ENCODE measurements at places on chromosomes 3 and 15.
A peak's percentile ranks its signal among the peaks of the same experiment; 100 is the strongest.

DNA sequence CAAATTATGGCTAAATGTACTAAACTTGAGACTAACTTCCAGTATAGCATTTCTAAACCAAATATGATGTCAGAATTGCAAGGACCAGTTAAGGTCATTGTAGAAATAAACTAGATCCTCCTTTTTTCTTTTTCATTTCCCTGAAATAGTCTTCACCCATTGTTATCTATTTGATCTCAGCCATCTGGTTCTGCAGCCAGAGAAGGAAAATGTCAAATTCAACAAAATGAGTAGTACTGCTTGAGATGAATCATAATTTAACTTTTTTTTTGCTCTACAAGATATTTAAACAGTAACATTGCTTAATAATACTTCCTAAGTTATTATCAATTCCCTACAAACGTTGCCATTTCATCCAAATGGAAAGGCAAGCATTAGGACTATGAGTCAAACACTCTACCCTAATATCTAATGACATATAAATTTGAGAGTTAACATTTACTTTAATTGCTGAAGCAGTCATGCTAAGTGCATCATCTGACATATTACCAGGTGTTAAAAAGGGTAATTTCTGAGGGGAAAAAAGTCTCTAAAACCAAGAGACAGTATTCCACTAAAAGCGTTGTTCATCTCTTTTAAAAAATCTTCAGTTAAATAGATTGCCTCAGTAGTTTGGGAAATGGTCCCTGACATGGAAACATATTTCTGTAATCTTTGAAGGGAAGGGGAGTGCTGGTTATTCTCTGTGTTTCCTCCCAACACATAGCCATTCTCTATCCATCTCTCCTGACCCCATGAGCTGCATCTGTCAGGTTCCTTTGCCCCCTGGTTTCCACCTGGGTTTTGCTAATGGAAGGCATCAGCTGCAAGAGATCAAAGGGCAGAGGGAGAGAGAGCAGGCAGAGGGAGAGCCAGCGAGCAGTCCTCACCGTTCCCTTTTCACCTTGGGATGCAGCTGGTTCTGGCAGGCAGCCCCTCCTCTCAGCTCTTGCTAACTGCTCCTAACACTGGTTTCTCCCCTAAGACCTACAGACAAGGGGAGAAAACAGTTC, 138.5 kb downstream of the ARPP21 start:
- DNase-seq, result peak; percentile 86

DNA sequence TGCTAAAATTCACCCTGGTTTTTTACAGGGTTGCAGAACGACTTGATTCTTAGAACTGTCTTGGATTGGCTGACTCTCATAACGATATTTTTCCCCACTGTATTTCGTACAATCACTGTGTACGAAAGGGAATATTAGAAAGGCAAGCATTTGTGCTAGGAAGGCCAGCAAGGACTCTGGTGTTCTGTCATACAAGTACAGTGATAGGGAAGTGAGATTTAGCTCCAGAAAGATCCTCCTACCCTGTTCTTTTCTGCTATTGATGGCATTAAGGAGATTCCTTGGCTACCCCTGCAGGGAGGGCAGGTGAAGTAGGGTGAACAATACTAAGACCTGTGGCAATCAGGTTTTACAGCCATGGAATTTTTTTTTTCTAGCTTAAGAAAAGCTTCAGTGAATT, 53.8 kb upstream of the SCAANT1 start:
- DNase-seq, result no peak

DNA sequence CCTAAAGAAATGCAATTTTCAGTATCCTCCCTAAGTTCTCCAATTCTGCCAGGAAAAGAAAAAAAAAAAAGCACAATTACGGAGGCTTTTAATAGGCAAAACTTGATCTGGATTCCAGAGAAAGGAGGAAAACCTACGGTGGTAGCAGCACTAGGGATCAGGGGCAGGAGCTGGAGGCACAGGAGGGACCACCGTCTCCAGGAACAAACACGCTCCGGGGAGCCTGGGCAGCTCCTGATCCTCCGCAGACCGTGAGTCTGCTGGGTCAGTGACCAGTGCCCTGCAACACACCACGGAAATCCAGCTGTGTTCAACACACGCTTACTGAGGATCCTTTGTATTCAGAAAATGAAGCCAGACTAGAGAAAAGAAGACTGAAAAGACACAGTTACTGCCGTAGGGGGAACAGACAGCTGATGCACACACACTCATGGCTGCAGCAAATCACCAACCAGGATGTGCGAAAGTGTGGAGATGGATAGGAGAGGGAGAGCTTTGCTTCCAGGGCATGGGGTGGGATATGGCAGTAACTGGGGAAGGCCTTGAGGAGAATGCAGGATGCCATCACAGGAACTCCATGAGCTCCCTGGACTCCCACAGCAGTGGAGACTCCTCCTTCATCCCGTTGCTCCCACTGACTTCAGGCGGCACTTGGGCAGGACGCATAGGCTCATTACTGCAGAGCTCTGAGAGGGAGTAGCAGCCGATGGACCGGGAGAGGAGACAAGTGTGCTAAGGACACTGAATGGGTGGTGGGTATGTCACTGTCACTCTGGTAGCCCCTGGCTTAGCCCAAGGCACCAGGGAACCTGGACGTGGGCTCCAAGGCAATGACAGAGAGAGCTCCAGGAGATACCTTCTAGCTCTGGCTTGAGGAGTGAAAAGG, 167.0 kb downstream of the ATP10A start:
- DNase-seq, result peak; percentile 45

DNA sequence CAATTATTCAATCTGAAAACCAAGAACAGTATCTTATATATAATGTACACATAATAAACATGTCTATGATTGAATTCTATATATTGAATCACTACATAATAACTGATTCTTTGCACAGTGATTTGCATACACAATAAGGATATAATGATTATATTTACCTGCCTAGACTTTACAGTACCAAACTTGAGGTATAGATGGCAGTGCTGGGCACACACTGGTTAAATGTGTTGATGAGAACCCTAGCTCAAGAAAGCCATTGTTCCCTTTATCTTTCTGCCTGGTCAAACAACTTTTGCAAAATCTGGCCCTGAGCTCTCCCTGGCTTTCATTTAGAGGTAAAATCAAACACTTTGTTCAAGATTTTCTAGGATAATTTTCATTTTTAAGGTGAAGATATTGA, 697.7 kb downstream of the TUSC7 start:
- DNase-seq, result no peak

GRCh38 chr3:122921791-122922651, 105.5 kb downstream of the SEMA5B start:
- DNase-seq, result peak; percentile 39

GRCh38 chr3:38102444-38102814, 34.5 kb downstream of the ACAA1 start:
- DNase-seq, result no peak

GRCh38 chr3:119485563-119485962, 12.8 kb upstream of the TIMMDC1 start:
- DNase-seq, result no peak

GRCh38 chr3:171181907-171182690, 155.6 kb upstream of the SLC2A2 start:
- no peak for DNase-seq

- DNase-seq, result no peak
Measured at GRCh38 chr3:166195808-166196207, 358.6 kb upstream of the BCHE start.

- DNase-seq, result no peak
Measured at GRCh38 chr15:95095250-95095649, 863.9 kb downstream of the MCTP2 start.

GRCh38 chr3:180267202-180267843, 230.6 kb upstream of the PEX5L start:
- DNase-seq, result no peak

DNA sequence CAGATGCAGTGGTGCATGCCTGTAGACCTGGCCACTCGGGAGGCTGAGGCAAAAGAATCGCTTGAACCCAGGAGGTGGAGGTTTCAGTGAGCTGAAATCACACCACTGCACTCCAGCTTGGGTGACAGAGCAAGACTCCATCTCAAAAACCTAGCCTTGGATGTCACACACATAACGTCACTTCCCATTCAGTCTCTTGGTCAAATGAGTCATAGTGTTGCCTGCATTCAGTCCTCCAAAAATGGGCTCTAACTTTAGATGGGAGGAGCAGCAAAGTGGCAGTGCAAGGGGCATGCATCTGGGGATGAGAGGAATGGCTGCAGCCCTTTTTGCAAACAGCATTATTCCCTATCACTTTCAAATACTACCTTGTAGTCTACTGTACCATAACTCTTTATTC, 62.9 kb upstream of the AGBL1 start:
- no peak for DNase-seq

GRCh38 chr3:134354612-134355251, 19.5 kb downstream of the AMOTL2 start:
- DNase-seq, result no peak

DNA sequence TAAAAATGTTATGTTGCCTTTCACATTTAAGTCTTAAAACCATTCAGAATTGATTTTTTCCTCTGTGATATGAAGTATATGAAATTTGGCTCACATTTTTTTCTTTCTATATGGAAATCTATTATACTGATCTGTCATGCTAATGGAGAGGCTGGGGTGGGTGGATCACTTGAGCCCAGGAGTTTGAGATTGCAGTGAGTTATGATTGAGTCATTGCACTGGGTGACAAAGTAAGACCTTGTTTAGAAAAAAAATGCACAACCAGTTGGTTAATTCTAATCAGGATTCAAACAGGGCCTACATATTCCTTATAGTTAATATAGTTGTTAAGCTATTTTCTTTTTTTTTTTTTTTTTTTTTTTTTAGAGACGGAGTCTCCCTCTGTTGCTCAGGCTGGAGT, 230.5 kb downstream of the MFSD1 start:
- DNase-seq, result no peak

DNA sequence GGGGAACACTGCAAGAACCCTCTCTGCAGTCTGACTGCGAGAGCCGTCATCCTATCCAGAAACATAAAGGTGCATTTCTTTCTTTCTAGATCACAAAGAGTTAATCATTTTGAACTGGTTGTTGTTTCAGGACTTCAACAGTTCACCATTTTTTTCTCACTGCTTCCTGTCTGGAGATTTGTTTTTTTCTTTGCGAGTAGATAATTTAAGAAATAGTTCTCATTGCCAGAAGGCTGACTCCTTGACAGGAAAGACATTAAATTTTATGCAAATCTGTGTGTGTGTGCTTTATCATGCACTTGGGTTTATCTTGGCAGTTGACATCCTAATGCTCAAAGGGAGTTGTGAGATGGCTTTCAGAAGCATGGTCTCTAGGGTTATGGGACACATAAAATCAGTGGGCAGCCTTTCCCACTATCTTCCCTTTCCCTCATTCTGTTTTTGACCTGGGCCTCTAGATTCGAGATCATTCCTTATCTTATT, 123.5 kb upstream of the TBL1XR1 start:
- DNase-seq, result no peak

GRCh38 chr3:27094721-27095120, 274.5 kb downstream of the NEK10 start:
- no peak for DNase-seq

- DNase-seq, result no peak
Measured at GRCh38 chr3:122231465-122232157, 48.1 kb downstream of the CASR start.

DNA sequence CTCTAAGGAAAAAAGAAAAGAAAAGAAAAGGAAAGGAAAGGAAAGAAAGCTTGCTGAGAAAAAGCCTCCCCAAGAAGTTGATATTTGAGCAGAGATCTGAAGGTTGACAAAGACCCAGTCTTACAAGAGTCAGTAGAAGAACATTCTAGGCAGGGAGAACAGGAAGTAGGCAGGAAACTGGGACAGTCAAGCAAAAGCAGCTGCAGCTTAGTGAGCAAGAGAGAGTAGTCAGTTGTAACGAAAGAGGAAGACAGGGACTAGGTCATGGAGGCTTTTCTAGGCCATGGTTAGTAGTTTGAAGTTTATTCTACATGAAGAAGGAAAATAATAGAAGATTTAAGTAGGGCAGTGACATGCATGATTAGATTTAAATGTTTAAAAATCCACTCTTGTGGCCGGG, 31.8 kb upstream of the KLHL6 start:
- DNase-seq, result no peak

DNA sequence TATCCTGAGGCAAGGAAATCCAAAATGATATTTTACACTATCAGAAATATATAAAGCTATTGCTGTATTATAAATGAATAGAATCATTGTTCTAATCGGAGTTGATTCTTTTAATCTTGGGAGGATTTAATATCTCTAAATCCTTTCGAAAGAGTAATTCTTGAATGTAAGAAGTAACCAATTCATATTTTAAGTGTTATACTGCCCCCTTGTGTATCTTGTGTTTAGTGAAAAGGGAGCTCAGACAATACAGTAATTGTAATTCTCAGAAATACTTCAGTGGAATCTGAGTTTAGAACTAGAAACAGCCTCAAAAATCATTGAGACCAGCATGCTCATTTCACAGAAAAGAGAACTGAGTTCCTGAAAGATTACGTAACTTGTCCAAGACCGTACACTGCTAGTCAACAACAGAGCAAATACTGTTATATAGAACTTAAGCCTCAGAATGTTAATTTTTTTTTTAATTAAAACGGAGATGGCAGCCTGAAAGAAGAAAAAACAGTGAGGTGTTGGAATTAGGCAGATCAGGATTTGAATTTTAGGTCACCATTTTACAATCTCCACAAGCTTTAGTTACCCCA, 42.9 kb downstream of the PLCH1 start:
- DNase-seq, result peak; percentile 89

- no peak for DNase-seq
Measured at GRCh38 chr3:108293858-108294257, 2.5 kb upstream of the HHLA2 start.

DNA sequence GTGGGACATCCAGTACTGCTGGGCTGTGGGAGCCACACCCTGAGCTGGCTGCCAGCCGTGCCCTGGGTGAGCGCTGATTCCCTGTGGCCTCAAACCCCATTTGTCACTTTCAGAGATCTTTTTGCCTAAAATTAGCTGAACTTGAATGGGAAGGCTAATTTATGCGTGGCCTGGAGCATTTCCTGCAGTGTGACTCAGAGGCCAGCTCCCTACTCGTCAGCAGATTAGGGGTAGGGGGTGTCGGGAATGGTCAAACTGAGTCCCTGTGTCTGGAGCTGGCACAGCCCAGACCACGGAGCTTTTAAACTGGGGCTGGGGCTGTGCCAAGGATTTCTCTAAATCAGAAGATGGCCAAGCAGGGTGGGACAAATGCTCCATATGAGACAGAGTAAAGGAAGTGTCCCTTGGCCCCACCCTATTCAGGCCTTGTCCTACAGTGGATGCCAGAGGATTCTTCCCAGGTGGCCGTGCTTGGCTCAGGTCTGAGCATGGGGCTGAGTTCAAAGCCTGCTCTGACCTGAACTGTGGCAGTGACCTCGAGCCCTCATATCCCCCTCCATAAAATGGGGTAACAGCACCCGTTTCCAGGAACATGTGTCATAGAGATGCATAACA, 59.7 kb downstream of the ATP2B2 start:
- no peak for DNase-seq

GRCh38 chr3:134126153-134126552, 96.4 kb upstream of the SLCO2A1 start:
- no peak for DNase-seq

GRCh38 chr15:94587113-94587512, 355.8 kb downstream of the MCTP2 start:
- DNase-seq, result no peak

GRCh38 chr3:195570344-195570743, 13.4 kb downstream of the APOD start:
- no peak for DNase-seq

- DNase-seq, result peak; percentile 90
Measured at GRCh38 chr3:131655070-131655690, 152.4 kb upstream of the MRPL3 start.

- DNase-seq, result peak; percentile 50
Measured at GRCh38 chr3:183822631-183823030, 2.7 kb downstream of the MAP6D1 start.

Measured in eye (tissue), 1 donor.